CD4-positive, alpha-beta T cell treated with Interleukin-12 subunit alpha and Interleukin-12 subunit beta, for 1 hour (primary cell): ENCODE measurements at places on chromosomes 6 and 20.

- no peak for DNase-seq
Observed at GRCh38 chr6:40170856-40171255, 236.6 kb upstream of the MOCS1 start.

DNA sequence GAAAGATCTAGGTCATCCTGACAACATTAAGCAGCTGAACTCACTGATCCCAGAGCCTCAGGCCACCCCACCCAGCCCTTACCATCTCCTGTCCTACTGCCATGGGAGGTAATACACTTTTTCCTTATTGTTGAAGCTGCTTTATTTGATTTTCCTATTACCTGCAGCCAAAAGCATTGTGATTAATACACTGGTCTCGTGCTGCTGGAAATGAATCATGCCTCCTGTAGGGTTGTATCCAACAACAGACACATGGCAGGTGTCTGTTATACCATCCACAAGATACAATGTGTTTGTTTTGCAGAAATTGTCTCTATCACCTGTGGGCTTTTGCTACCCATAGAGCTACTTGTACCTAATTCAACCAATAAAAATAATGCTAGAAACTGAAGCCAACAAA lies 34.2 kb downstream of the MYLIP start:
- DNase-seq: no peak

- no peak for DNase-seq
Observed at GRCh38 chr6:95240514-95240913, 336.8 kb upstream of the MANEA start.

DNA sequence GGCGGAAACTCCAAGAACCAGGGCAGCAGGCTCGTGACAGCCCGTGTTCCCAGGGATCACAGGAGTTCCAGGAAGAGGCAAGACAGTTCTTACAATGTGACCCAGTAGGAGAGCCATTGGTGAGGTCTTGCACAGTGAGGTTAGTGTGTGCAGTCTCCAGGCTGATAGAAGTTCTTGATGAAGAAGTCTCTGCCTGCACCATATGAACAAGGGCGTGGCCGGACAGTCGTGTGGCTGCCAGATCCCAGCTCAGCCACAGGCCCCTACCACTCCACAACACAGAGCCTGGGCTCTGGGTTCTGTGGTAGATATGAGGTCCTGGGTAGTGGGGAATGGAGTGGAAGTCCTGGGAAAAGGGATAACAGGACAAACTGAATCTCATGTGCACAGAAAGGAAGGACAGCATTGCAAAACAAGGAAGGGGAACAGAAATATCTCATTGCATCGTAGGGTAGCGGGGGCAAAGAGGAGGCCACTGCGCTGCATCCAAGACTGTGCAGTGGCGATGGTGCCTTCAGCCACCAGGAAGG lies 65.2 kb downstream of the STX11 start:
- peak; percentile 19 for DNase-seq

DNA sequence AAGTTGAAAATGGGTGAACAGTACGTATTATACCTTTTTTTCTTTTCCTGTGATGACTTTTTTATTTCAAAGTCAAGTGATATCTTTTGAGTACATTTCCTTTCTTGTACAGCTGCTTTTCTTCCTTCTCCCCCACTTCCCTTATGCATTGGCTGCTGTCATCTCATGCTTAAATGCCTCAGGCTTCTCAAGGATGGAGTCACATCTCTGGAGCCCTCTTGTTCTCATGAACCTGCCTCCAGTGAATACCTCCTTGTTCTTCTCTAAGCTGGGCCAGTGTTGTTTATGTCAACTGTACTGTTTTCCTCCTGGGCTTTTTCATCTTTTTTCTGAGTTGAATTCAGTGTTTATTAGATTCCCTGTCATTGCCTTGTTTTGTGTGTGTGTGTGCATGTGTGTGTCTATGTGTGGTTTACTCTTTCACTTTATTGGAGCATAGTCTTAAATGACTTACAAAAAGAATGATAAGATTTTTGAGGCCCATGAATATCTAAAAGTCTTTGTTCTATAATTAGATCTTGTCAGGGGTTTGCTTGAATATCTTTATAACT lies 23.6 kb downstream of the STXBP5 start:
- no peak for DNase-seq

DNA sequence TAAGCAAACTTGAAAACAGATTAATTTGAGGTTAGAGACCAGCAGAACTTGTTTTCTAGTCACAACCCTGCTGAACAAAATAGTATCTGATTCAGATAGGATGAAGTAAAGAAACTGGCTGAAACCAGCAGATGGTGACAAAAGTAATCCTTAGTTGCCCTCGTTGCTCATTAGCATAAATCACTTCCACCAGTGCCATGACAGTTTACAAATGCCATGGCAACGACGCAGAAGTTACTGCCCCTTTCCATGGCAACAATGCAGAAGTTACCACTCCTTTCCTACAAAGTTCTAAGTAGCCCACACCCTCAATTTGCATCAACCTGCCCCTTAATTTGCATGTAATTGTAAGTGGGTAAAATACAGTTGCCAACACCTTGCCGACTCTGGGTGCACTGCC lies 23.7 kb downstream of the SNRPB start:
- DNase-seq: no peak

- DNase-seq: no peak
Observed at GRCh38 chr20:50278684-50279531, 88.3 kb downstream of the CEBPB start.

DNA sequence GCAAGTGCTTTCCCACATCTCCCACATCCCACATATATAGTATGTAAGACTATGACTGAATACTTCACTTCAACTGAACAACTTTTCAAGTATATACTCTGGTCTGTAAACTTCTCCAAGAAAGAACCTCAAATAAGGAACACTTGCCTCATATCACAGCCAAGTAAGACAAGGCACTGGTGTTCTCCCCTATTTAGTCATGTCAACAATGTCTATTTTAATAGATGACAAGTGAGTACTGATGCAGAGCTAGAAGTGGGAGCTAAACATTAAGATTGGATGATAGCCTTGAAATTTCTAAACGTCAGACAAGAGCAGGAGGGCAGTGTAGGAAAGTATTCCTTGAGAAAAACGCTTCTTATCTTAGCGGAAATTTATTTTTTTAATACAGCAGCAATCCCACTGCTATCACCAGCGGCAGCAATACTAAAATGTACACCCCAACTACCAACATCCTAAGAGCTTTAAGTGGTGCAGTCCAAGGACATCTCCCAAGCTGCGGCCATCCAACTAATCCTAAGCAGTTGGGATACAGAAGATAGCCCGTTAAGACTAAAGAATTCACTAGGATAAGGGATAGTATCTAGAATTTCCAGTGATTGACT lies 29.3 kb downstream of the DST start:
- DNase-seq: no peak

DNA sequence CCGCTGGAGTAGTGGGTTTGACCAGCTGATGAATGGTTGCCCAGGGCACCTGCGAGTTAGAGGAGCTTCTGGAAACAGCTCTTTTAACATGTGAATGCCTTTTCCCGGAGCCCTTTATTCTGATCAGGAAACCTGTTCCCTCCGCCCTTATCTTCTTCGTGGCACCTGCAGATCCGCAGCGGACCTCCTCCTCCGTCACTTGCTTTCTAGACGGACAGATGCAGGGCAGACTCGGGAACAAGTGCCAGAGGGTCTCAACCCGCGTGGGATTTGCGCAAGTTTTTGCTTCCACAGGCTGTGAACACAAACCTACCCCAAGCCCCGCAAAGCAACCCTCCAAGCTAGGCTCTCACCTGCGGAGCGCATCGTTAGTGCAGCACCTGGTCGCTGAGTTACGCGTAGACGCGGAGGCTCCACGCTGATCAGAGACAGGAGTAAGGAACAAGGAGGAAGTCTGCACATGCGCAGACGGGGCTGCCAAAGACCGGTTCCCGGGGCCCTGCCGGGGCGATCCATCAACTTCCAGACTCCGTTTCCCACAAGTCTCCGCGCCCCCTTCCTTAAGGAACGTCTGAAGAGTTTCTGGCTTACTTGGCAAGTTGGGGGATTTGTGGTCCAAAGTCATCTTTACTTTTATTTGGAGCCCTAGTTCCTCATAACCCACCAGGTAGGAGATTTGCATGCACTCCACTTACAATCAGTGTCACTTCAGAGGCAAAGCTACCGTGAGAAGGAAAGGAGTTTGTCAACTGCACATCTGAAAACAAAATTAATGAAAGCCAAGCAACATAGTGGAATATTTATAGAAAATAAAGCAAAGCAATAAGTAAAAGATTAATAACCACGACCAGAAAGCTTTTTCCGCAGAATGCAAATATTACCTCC lies 52.7 kb upstream of the ELMO2 start:
- DNase-seq: no peak
